ENCODE measurements at places on chromosomes 1 and 21.

GRCh38 chr1:39173119-39173994 lies 31.1 kb upstream of the MACF1 start:
- DNase-seq = no peak

DNA sequence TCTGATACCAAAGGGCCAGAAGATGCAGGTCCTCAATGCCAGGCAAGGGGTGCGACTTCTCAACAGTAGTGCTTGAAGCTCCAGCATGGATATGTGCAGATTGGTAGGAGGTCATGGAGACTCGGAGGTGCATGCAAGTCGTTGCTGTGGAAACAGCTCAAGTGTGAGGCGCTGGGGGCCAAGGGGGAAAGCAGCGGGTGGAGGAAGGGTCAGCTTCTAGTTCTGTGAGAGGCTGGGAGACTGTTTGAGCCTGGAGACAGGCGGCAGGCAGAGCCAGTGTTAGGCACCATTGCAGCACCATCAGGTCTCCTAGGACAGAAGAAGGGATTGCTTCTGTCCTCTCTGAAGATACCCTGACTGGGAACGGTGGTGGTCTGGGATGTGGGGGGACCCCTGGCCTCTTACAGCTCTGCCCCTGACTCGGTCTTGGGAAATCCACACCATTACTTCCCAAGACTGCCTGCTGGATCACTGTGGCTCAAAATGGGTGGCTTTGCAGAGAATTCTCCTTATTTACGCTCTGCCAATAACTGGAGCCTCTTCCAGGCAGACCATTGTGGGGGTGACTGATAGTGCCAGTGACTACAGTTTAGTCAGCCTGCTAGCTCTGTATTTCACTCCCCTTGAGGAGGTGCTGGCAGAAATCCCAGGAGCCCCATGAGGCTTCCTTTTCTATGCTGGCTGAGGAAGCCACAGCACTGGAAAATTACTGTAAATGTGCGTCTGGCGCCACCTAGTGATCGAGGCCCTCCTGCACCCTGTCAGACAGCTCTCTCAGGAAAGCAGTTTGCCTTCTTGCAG lies 46.3 kb upstream of the VANGL1 start:
- peak; percentile 51 for DNase-seq

- no peak for DNase-seq
These were observed 16.1 kb upstream of the VAMP4 start for GRCh38 chr1:171758011-171758410.

GRCh38 chr1:204134103-204134502 lies 17.7 kb downstream of the ETNK2 start:
- DNase-seq = no peak

- no peak for DNase-seq
These were observed 12.1 kb downstream of the THRAP3 start for GRCh38 chr1:36236302-36236701.
